Gastrocnemius medialis (tissue), 4 donors: ENCODE measurements at places on chromosomes 6 and 20.
A peak's percentile ranks its signal among the peaks of the same experiment; 100 is the strongest.

DNA sequence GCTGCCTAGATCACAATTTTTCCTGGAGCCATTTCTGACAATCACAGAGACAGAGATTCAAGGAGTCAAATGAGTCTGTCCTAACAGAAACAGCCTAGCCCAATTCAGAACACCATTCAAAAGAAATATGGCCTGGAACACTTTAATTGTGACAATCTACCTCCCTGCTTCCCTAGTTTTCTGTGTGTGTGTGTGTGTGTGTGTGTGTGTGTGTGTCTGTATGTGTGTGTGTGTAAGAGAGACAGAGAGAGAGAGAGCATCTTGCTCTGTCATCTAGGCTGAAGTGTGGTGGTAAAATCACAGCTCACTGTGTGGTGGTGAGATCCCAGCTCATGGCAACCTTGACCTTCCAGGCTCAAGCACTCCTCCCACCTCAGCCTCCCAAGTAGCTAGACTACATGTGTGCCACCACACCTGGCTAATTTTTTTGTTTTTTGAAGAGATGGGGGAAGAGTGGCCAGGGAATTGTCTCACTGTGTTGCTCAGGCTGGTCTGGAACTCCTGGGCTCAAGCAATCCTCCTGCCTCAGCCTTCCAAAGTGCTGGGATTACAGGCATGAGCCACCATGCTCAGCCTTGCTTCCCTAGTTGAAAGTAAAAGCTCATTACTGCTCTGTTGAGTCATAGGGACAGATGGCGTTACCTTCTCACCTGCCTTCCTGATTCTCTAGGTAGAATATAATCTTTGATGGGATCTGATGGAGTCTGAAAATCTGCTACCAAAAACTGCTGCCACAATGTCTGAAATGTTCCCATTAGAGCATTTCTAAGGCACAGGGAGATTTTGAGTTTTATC, 89.6 kb upstream of the BEND6 start:
- H3K4me1 ChIP-seq, result no peaks in the 10 kb centered on the region
- no peaks in the 10 kb centered on the region for H3K36me3 ChIP-seq
- DNase-seq, result no peak
- H3K27ac ChIP-seq, result no peak overlapping the region
- H3K4me3 ChIP-seq, result no peak overlapping the region

DNA sequence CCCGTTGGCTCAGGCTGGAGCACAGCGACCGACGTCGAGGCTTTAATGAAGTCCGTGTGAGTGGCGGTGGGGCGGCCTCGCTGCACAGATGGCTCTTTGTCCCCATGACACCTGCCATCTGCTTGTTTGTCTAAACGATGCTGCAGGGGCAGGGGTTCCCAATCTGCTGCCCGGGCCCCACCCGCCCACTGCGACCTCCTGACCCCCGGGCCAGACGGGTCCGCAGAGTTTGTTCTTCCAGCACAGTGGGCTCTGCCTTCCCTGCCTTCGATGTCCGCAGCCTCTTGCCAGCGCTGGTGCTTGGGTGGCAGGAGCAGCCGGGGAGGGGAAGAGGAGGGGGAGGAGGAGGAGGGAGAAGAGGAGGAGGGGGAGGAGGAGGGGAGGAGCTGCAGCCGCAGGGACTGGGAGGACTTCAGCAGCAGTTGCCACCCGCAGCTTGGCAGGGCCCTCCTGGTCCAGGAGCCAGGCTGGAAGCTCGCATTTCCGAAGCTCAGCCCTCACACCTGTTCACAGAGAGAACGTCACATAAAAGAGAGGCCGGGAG, 210.0 kb downstream of the DLL1 start:
- H3K4me1 ChIP-seq, result no peaks in the 10 kb centered on the region
- DNase-seq, result peak; percentile 74
- H3K36me3 ChIP-seq, result no peaks in the 10 kb centered on the region
- no peaks in the 10 kb centered on the region for H3K27me3 ChIP-seq

DNA sequence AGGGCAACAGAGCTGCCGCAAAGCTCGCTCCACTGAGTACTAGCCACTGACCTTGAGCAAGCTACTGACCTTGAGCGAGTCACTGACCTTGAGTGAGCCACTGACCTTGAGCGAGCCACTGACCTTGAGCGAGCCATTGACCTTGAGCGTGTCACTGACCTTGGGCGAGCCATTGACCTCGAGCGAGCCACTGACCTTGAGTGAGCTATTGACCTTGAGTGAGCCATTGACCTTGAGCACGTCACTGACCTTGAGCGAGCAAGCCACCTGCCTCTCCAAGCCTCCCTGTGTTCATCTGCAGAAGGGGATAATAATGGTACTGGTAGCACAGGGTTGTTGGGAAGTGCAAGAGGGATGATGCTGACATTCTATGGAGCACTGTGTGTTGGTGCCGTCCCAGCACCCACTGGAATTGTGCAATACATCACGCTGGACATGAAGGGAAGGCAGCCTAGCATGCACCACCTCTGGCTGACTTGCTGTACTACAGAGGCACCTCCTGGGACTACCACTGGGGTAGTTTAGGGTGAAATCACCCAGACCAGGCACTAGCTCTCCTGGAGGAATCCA, 60.2 kb downstream of the CTCFL start:
- H3K27me3 ChIP-seq, result no peaks in the 10 kb centered on the region
- no peaks in the 10 kb centered on the region for H3K36me3 ChIP-seq
- H3K27ac ChIP-seq, result no peak overlapping the region
- H3K4me3 ChIP-seq, result no peak overlapping the region

GRCh38 chr20:30506100-30506499, 751.4 kb upstream of the DEFB115 start:
- no peak for DNase-seq
- H3K4me1 ChIP-seq, result no peaks in the 10 kb centered on the region
- H3K27ac ChIP-seq, result no peak overlapping the region
- H3K4me3 ChIP-seq, result no peak overlapping the region
- H3K27me3 ChIP-seq, result no peaks in the 10 kb centered on the region

DNA sequence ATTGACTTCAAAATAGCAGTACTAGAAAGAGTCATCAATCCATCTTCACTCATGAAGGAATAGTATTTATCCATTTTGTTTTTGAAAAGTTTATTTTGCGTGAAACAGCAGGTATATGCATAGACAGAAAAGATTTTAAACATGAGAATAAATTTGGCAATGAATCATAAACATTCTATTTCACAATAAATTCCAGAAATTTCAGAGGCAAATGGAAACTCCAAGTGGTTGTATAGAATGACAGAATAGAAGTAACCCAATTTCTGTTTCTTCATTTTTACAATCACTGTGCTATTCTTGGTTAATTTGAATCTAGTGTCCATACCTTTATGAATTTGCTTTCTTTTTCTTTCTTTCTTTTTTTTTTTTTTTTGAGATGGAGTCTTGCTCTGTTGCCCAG, 173.0 kb upstream of the ECI2 start:
- peaks cover 6% of the 10 kb centered on the region for H3K4me1 ChIP-seq
- H3K36me3 ChIP-seq, result no peaks in the 10 kb centered on the region
- H3K27me3 ChIP-seq, result no peaks in the 10 kb centered on the region
- H3K27ac ChIP-seq, result no peak overlapping the region
- no peak overlapping the region for H3K4me3 ChIP-seq

- no peaks in the 10 kb centered on the region for H3K4me1 ChIP-seq
- H3K36me3 ChIP-seq, result no peaks in the 10 kb centered on the region
- no peak overlapping the region for H3K27ac ChIP-seq
Observed at GRCh38 chr20:39822667-39823066, 860.5 kb downstream of the DHX35 start.

DNA sequence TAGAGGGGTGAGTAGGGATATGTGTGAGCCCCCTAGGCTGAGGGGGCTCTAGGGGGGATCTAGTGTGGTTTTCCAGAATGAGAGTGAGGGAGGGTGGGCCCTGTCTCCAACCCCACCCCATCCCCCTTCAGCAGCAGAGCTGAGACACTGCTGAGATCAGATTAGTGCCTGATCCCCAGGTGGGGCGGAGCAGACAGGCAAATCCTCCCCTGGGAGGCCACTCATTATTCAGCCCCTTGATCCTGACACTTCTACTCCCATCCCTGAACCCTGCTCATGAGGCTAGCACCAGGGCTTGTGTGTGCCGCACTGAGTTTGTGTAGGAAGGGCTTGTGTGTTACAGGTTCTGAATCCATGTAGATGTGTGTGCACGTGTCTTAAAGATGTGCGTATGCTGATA, 42.5 kb downstream of the SPDEF start:
- H3K4me3 ChIP-seq, result no peak overlapping the region
- H3K27me3 ChIP-seq, result no peaks in the 10 kb centered on the region
- no peak overlapping the region for H3K27ac ChIP-seq
- DNase-seq, result no peak

GRCh38 chr6:163333038-163333437, 81.5 kb upstream of the QKI start:
- no peaks in the 10 kb centered on the region for H3K36me3 ChIP-seq
- H3K4me3 ChIP-seq, result no peak overlapping the region
- H3K4me1 ChIP-seq, result peaks cover 52% of the 10 kb centered on the region
- peak overlapping the region; percentile 95 for H3K27ac ChIP-seq
- DNase-seq, result no peak
- no peaks in the 10 kb centered on the region for H3K27me3 ChIP-seq

GRCh38 chr6:105310371-105310770, 92.5 kb downstream of the PREP start:
- no peak overlapping the region for H3K27ac ChIP-seq
- no peaks in the 10 kb centered on the region for H3K27me3 ChIP-seq
- no peak for DNase-seq
- no peak overlapping the region for H3K4me3 ChIP-seq
- H3K36me3 ChIP-seq, result peaks cover 14% of the 10 kb centered on the region
- peaks cover 12% of the 10 kb centered on the region for H3K4me1 ChIP-seq

GRCh38 chr6:33123732-33124524, 48.1 kb downstream of the HLA-DPB1 start:
- H3K36me3 ChIP-seq, result no peaks in the 10 kb centered on the region
- H3K4me1 ChIP-seq, result no peaks in the 10 kb centered on the region
- H3K27ac ChIP-seq, result no peak overlapping the region
- DNase-seq, result no peak
- no peaks in the 10 kb centered on the region for H3K27me3 ChIP-seq
- H3K4me3 ChIP-seq, result no peak overlapping the region

DNA sequence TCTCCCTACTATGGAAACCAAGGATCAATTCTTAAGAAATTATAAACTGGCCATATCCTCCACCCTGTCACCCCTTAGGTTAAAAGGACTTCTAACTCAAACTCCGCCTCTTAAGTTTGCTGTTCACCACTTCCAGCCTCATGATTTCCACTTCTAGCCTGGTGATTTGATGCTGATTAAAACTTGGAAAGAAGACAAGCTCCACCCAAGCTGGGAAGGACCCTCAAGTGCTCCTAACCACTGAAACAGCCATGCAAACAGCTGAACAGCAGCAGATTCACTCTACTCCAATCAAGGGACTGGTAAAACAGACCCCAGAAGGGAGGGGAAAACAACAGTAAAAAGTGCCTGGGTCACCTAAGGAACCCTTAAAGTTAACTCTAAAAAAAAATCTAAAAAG, 10.3 kb downstream of the LCA5 start:
- no peak for DNase-seq
- no peak overlapping the region for H3K4me3 ChIP-seq
- no peaks in the 10 kb centered on the region for H3K36me3 ChIP-seq
- H3K27ac ChIP-seq, result no peak overlapping the region
- no peaks in the 10 kb centered on the region for H3K4me1 ChIP-seq

- H3K27me3 ChIP-seq, result no peaks in the 10 kb centered on the region
- H3K4me3 ChIP-seq, result no peak overlapping the region
- no peak overlapping the region for H3K27ac ChIP-seq
- no peaks in the 10 kb centered on the region for H3K36me3 ChIP-seq
- H3K4me1 ChIP-seq, result no peaks in the 10 kb centered on the region
- no peak for DNase-seq
Observed at GRCh38 chr6:79094938-79095337, 16.9 kb upstream of the PHIP start.

DNA sequence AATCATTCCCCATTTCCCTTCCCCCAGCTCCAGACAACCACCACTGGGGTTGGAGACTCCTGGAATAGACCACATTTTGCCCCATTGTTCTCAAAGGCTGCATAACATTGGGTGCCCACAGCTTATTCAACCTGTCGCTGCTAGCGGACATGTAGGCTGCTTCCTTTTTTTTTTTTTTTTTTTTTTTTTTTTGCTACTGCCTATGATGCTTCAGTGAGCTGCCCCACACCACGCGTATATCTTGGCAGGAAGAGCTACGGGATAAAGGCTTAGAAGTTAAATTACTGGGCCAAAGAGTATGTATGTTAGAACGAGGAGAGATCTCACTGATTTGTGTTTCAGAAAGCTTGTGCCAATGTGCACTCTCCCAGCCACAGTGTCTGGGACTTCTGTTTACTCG, 7.0 kb downstream of the LBP start:
- no peaks in the 10 kb centered on the region for H3K36me3 ChIP-seq
- no peak overlapping the region for H3K4me3 ChIP-seq
- H3K27ac ChIP-seq, result no peak overlapping the region
- no peaks in the 10 kb centered on the region for H3K27me3 ChIP-seq
- H3K4me1 ChIP-seq, result no peaks in the 10 kb centered on the region

DNA sequence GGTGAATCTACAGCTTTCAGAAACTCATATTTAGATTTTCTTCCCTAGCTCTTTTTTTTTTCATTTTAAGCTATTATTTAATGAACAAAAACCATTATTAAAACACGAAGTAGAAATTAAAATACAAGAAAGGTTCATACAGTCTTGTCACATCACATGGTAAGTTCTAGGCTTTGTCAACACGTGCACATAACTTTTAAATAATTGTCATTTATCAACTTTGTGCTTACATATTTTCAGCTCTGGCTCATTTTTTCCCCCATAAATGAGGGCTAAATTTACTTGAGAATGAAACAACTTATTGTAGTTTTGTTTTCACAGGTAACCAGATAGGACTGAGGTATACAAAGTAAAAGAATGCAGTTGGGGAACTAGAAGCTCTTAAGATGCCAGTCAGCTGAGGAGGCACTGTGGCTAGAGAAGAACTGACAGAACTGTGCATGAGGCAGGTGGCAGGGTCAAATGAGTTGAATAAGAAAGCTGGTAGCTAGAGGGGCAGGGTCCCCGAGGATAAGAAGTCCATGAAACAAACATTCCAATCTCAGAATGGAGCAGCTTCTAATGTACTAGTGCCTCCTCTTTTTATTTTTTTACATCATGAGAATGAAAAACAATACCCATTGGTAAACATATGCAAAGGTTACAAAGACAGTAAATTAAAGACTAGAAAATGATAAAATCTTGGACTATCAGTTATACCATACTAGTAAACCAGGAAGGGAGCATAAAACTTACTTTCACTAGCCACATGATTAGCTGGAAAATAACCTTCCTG, 141.5 kb downstream of the MYB start:
- no peak overlapping the region for H3K27ac ChIP-seq
- H3K27me3 ChIP-seq, result no peaks in the 10 kb centered on the region
- no peaks in the 10 kb centered on the region for H3K36me3 ChIP-seq

- no peak overlapping the region for H3K4me3 ChIP-seq
- H3K4me1 ChIP-seq, result no peaks in the 10 kb centered on the region
- H3K27ac ChIP-seq, result no peak overlapping the region
Observed at GRCh38 chr20:44296011-44296410, 15.0 kb downstream of the FITM2 start.
